ENCODE measurements at places on chromosomes 5 and 9.

DNA sequence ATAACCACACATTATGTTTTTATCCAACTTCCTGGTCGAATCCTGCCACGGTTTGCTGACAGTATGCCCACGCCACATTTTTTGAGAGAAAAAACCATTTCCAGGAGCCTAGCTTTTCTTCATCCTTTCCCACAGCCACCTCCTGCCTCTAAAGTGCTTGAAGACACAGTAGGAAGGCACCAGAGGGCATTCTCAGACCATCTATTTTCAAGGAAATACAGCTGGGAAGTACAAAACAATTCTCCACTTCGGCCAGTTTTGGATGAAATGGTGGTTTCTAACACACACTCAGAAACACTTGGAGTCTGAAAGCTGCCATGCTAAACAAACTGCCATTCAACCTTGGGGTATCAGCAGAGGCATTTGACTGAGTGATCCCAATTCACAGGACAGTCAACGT lies 86.3 kb upstream of the RPS23 start:
- DNase-seq: no peak

- DNase-seq: no peak
These were observed 1727.2 kb downstream of the MAT2B start for GRCh38 chr5:165232509-165233028.

- no peak for DNase-seq
These were observed 528.1 kb upstream of the KLF4 start for GRCh38 chr9:108017671-108018070.

DNA sequence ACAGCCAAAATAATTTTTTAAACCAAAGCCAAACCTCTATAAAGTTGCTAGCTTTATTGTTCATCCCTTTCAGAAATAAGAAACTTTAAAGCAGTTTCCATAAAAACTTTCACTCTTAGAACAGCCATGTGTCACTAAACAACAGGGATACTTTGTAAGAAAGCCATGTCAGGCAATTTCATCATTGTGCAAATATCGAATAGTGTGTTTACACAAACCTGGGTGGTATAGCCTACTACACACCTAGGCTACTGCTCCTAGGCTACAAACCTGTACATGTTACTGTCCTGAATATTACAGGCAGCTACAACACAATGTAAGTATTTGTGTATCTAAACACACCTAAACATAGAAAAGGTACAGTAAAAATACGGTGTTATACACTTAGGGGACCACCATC lies 59.9 kb downstream of the TLE1 start:
- DNase-seq: no peak

- DNase-seq: no peak
These were observed 69.5 kb upstream of the OSMR start for GRCh38 chr5:38776149-38776896.

- no peak for DNase-seq
These were observed 1.4 kb downstream of the NCS1 start for GRCh38 chr9:130173666-130173983.

DNA sequence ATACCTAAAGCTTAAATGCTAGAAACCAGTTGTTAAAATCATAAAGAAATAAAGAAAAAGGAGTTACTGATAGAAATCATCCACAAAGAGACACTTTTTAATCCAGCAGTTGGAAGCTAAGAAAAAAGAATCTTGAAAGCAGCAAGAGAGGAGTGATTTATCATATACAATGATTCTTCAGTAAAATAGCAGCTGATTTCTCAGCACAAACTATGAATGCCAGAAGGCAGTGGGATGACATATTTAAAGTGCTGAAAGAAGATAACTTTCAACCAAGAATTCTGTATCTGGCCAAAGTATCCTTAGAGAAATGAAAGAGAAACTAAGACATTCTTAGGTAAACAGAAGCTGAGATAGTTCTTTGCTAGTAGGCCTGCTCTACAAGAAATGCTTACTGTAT lies 366.0 kb downstream of the HTR1A start:
- no peak for DNase-seq
